Cardiac fibroblast (primary cell): ENCODE measurements at places on chromosomes 1 and 21.

- no peak for DNase-seq
Observed at GRCh38 chr1:151134396-151134795, 12.0 kb downstream of the SEMA6C start.

DNA sequence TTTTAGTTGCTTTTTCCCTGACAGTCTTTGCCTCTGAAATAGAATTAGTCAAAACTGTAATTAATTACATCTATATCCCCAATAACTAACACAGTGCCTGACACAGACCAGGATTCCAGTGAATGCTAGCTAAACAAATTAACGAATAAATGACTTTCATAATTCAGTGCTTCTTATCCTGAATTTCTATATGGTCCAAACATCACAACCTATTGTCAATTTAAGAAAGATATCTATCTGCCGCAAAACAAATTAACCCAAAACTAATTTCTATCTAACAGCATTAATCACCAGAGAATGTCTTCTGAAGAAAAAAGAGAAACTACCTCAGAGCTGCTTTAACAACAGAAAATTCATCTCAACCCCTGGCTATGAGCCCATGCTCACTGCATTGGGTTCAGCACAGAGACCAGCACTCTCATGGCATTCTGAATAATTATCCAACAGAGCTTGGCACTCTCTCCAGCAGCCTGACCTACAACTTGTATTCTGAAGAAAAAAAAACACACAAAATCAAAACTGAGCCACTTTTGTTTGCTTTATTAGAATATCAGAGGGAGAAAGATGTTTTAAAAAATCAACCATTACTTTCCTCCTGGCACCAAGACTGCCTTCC is 547.3 kb upstream of the BEND5 start:
- DNase-seq = no peak

DNA sequence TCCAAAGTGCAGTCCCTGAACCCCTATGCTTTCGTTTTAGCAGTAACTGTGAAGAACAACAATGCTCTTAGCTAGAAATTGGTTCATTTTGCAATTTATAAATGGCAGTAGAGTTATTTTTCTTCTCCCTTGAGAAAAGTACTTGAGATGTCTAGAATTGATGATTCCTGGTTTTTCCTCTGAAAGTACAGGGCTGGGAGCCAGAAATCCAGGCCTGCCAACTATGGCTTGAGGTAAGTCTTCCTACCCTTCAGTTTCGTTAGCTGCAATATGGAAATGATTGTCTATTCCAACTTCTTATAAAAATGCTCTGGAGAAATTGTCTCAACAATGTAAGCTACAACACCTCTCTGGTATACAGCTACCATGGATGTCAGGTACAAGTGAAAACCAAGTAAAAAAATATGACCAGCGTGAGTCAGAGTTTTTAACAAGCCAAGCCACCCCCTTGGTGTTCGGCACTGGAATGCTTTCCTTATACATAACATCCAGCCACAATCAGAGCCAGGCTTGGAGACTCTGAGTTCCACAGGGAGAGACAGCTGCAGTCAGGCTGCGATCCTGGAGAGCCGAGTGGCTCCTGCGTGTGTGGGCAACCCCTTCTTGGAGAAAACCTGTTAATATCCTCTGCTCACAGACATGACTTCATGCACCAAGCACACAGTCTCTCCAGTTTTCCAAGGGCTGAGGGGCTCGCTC is 22.0 kb downstream of the TSPAN2 start:
- DNase-seq = no peak

GRCh38 chr1:114104949-114105348 is 48.7 kb downstream of the SYT6 start:
- DNase-seq = no peak

- DNase-seq = peak; percentile 60
Observed at GRCh38 chr21:43195121-43196021, 26.6 kb downstream of the CRYAA start.

DNA sequence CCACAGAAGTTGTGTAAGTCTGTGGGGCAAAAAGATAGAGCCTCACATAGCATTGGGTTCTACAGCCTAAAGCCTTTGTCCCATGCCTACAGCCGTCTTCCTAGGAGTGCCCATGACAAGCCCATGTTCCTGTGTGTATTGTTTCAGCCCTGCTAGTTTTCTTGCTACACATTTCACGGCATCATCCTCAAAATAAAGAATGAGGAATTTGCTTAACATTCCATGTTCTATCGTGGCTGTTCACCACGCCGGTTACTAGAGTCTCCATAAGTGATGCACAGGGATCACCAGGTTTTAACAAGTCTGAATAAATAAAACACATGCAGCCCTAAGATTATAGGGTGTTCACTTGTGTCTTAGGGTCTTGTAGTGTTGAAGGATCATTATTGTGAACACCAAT is 87.4 kb upstream of the NGF start:
- DNase-seq = no peak

DNA sequence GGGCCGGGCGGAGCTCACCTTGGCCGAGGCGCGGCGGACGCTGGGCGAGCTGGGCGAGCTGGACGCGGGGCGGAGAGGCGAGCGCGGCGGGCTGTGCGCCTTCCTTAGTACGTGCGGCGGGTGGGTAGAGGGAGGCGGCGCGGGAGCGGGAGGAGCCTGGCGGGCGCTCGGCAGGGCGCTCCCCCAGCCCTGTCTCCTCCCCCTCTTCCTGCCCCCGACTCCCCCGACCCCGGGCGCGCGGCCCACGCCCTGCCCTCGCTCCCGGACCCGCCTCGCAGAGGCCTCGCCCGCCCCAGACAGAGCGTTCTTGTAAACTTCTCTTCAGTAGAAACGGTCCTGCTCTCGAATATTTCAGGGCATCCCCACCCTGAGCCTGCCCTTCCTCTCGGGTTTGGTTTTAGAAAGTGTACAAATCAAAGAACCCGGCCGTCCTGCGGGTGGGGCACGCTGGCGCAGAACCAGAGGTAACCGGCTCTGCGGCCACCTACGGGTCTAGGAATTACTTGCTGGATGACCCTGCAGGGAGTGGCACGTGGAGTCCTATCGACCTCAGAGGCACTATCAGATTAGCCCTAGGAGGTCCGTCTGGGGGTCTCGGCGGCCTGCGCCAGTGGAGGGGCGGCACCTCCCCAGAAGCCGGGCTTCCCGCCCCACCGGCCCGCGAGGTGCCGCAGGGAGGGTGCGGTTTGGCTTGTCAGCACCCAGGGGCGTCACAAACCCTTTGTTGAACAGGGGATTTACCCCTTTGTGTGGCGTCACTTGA is at the start of gene S100A10:
TSS of gene S100A10 (minus strand) at position 126 of the 763 bp plus-strand sequence. CDS start 7,629 bp downstream, outside the sequence.
- DNase-seq = peak; percentile 91

- peak; percentile 28 for DNase-seq
Observed at GRCh38 chr1:178594133-178594532, 81.2 kb downstream of the TEX35 start.

- peak; percentile 63 for DNase-seq
Observed at GRCh38 chr21:18499761-18500376, 96.3 kb upstream of the TMPRSS15 start.
